ENCODE measurements at places on chromosomes 13 and 19. TPM values are rescaled to one million over a fixed set of nuclear protein-coding genes. Genes with fewer than 3 reads are reported as not detected.

Gene ZNF547
- total RNA-seq, result 1.8 TPM

Gene ZNF610
- 0.78 TPM for total RNA-seq

Gene SELENOV
- not detected for total RNA-seq

Gene CGB2
- not detected for total RNA-seq

Gene ZNF416
- 4.8 TPM for total RNA-seq

Data from subcutaneous preadipocyte (primary cell).